Activated naive CD4-positive, alpha-beta T cell treated with anti-CD3 and anti-CD28 coated beads, Interleukin-2, amount 50 U/mL, for 72 hours (primary cell): ENCODE measurements at places on chromosomes 2 and 18. TPM values are rescaled to one million over a fixed set of nuclear protein-coding genes. Genes with fewer than 3 reads are reported as not detected.

DNA sequence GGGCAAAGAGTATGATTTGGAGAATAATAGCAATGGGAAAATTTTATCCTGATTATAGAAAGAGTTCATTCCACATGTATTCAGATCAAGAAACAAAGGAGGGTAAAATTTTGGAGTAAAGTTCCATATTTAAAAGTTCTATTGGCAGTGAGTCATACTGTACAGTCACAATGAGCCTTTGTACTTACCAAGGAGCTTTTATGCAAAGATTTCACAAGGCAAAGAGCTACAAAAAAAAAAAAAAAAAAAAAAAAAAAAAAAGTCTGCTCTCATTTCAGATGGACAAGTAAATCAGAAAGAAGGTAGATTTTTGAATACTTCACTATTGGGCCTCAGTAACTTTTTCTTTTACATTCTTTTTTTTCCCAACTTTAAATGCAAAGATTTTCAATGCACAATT is 1802.2 kb upstream of the PIK3C3 start:
- DNase-seq = no peak

- no peak for DNase-seq
Measured at GRCh38 chr2:199966405-199966804, 11.0 kb downstream of the MAIP1 start.

DNA sequence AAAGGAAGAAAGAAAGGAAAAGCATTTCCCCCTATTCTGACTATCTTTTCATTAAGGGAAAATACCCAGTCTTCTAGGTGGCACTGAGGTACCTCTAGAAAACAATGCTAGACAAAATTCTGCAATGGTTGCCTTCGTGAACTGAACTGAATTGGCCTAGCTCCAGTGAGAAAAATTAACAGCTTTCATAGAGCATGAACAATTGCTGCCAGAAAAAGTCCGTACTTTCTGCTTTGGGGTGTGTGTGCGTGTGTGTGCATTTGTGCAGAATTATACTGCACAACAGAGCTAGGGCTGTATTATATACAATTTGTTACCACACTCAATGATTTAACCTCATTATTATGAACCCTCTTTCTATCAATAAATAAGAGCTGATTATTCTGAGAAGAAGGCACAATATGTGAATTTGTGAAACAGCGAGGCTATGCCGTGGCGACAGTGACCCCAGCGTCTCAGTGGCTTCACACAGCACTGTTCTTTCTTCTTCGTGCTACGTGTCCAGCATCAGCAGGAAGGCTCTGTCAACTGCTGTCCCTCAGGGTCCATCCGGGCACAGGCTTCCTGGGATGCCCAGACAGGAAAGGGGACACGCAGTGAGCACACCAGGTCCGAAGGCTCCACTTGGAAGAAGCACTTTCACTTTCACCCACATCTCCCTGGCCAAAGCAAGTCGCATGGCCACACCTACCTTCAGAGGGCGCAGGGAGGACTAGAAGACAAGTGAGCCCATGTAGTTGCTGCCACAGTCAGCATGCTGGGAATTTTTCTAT is 47.5 kb downstream of the PTGR3 start:
- DNase-seq = no peak

The MOCOS gene
- total RNA-seq = 0.19 TPM

GRCh38 chr2:239275847-239276831 is 124.7 kb downstream of the HDAC4 start:
- DNase-seq = no peak

DNA sequence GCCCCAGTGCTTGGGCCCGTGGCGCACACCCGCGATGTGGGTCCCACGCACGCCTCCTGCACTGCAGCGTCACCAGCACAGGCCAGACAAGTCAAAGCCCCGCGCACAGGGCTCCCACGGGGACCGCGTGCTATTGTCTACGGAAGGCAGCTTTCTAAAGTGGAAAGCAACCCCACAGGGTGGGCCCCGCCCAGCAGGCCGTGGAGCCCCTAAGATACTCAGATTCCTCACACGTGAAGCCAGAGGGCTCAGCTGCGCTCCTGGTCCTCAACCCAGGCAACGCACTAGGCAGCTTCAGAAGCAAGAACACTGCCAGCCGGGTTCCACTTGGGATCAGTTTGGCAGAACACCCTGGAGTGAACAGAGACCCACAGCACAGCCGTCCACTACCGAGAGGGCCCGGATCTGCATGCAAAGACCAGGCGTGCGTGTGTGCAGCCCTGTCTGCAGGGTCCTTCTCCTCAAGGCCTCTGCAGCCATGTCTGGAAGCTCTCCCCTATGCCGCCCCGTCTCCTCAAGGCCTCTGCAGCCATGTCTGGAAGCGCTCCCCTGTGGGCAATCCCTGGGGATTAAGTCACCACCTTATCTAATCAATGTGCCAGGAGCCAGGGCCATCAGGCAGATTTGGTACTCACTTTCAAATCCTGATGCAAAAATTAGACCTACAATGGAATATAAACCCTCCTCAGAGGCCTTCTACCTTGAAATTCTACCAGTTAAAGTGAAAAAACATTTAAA is 231.3 kb downstream of the HDAC4 start:
- DNase-seq = no peak

The SPR gene
- 6.6 TPM for total RNA-seq

The CDK5R2 gene
- not detected for total RNA-seq

The RTP5 gene
- 0.09 TPM for total RNA-seq

The LRATD1 gene
- not detected for total RNA-seq

- no peak for DNase-seq
Measured at GRCh38 chr2:171166328-171166983, 5.8 kb upstream of the TLK1 start.
